T-helper 2 cell (primary cell): ENCODE measurements at places on chromosomes 16 and 17.

DNA sequence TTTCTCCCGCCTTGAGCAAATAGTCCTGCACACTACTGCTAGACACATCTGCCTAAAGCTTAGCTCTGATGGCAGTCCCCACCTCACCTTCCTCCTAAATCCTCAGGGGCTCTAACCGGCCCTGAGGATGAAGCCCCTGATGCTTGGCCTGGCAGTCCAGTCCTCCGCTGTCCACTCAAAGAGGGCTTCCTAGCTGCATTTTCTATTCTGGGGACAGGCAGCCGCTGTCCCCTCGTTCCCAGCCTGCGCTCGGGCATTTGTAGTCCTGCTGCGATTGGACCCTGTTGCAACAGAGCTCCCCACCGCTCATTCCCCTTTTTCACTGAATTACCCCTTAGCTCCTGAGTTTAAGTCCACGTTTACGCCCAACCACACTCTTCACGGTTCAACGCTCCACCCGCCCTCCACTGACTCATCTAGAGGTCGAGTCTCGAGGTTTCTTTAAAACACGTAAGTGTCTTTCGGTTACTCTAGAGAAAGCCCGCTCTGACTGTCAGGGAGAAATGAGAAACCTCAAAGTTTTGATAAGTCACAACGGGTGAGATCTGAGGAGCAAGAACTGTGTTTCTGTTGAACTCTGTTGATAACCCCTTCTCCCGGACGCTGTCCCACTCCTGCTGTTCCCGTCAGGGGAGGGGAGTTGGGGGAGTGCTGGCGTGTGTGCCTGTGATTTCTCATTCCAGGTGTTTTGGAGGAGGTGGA is 4.5 kb downstream of the CCR7 start:
- DNase-seq = peak; percentile 73

DNA sequence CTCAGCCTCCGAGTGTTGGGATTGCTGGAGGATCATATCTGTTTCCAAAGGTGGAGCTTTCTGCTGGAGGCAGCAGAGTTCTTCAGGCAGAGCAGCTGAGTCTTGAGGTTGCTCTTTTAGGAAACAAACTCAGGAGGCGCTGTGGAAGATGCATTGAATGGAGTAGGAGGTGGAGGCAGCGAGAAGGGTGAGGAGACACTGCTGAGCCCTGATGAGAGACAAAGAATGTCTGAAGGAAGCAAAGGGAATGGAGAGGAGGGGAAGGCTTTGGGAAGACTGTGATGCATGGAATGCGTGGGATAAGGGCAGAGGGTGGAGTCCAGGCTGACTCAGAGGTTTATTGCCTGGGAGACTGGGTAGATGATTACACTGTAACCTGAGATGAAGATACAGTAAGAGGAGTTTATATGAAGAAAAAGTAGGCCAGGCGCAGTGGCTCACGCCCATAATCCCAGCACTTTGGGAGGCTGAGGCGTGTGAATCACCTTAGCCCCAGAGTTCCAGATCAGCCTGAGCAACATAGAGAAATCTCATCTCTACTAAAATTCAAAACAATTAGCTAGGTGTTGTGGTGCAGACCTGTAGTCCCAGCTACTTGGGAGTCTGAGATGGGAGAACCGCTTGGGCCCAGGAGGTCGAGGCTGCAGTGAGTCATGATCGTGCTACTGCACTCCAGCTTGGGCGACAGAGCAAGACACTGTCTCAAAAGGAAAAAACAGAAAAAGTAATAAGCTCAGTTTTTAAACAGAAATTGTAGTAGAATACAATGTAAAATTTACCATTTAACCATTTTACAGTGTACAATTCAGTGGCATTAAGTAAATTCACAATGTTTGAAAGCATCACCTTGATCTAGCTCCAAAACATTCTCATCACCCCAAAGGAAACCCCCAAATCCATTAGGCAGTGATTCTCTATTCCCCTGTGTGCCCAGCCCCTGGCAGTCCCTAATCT is 17.8 kb upstream of the TMEM219 start:
- DNase-seq = no peak

GRCh38 chr16:11506741-11507305 is 79.9 kb downstream of the LITAF start:
- DNase-seq = no peak

DNA sequence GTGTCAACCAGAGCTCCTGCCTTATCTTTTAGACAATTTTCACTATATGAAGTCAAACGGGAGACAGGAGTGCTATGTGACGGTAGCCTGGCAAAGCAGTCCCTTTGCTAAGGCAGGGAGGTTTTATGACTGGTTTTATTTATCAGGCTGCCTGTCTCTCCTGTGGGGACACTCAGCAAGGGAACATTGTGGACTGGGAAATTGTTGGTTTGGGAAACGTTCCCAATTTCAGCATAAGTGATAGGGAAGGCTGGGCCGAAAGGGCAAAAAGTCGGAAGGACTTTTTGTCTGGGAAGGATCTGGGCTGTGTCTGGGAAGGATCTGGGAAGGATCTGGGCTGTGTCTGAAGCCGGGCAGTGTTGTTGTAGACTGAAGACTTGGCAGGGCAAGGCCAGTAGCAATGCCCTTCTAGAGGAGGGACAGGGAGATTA is 211.2 kb downstream of the PARN start:
- DNase-seq = no peak

GRCh38 chr16:22311520-22311919 is 14.3 kb downstream of the POLR3E start:
- DNase-seq = no peak

DNA sequence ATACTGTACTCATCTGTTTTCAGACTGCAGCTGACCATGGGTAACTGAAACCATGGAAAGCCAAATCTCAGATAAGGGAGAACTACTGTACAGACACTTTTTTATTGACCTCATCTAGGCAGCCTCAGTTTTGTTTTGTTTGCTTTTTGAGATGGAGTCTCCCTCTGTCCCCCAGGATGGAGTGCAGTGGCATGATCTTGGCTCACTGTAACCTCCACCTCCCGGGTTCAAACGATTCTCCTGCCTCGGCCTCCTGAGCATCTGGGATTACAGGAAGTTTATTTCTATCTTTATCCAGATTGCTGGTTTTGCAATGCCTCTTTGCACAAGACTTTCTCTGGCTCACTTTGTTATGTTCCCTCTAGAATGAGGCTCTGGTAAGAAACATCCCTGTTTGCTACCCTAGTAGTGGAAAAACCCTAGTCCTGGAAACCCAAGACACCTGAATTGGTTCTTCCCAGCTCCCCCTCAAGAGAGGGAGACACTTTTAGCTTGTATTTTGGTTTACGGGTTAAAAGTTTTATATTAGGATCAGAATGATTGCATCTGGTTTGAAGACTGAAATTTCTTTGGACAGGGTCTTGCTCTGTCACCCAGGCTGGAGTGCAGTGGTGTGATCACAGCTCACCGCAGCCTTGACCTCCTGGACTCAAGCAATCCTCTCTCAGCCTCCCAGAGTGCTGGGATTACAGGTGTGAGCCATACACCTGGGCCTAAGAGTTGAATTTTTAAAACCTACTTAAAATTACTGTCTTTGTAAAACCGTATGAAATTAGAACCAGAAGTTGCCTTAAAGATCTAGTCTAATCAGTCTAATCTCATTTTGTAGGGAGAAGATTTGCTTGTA is 38.9 kb downstream of the ZNF207 start:
- DNase-seq = no peak

DNA sequence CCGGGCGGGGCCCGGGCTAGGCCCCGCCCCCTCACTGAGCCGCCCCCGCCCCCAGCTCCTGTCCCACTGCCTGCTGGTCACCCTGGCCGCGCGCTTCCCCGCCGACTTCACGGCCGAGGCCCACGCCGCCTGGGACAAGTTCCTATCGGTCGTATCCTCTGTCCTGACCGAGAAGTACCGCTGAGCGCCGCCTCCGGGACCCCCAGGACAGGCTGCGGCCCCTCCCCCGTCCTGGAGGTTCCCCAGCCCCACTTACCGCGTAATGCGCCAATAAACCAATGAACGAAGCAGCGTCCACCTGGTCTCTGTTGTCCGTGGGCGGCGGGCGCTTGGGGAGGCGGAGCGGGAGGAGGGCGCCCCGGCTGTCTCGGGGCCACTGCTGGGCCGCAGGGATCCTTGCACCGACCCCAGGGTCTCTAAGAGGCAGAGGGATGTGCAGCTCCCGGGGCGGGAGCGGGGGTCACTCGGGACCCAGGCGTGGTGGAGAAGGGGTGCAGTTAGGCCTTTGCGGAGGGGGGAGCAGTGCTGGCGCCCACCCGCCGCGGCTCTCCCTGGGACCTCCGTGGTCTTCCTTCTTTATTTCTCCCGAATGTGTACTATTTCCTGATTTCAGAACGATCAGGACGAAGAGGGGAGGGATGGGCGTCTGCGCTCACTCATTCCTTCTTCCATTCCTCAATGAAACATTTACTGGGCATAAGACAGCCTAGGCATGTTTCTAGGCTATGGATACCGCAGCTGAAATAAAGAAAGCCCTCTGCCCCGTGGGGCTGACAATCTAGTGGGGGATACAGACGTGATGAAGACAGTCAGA is 2.0 kb downstream of the HBZ start:
- DNase-seq = no peak

DNA sequence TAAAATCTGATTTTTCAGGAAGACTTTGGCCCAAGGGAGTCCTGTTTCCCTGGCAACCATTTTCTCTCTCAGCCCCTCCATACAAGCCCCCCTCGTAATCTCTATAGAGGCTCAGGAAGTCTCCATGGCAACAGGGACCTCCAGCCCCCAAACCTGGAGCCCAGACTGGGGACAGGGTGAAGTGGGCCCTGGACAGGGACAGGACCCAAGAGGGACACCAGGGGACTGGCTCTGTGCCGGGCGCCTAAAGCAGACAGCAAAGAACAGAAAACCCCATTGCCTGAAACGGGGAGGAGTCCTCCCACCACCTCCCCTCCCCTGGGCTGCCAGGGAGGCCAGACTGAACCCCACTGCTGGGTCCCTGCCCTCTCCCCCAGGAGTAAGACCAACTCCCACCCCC is 40.6 kb downstream of the CPNE2 start:
- DNase-seq = no peak

- no peak for DNase-seq
Measured at GRCh38 chr17:12987120-12987519, 30.7 kb downstream of the ELAC2 start.

GRCh38 chr17:19387921-19388521 is 1.0 kb upstream of the MFAP4 start:
- no peak for DNase-seq

DNA sequence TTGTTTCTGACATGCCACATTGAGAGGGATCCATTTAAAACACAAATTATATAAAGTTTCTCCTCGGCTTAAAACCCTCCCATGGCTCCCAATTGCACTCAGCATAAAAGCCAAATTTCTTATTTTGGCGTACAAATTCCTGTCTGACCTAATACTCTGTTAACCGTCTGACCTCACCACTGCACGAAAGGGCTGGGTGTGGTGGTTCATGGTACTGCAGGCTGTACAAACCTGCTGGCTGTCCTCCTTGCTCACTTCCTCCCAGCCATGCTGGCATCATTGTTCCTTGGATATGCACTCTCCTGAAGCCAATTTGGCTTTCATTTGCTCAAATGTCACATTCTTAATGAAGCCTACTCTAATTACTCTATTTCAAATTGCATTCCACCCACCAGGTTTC is 301.6 kb upstream of the C16orf82 start:
- DNase-seq = no peak

DNA sequence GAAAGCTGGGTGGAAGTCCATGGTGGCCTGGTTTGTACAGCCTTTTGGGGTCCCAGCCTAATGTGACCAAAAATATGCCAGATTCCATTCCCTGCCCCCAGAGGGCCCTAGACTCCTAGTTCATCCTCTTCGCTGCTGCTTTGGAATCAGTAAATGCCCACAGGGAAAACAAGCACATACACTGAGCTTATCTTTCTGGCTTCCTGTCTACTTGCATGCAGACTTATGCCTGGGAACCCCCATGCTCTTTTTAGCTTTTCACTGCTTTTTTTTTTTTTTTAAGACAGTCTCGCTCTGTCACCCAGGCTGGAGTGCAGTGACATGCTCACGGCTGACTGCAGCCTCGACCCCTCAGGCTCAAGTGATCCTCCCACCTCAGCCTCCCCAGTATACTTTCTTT is 6.2 kb upstream of the CD300LG start:
- DNase-seq = no peak

- no peak for DNase-seq
Measured at GRCh38 chr17:67615011-67615561, 102.7 kb upstream of the NOL11 start.

DNA sequence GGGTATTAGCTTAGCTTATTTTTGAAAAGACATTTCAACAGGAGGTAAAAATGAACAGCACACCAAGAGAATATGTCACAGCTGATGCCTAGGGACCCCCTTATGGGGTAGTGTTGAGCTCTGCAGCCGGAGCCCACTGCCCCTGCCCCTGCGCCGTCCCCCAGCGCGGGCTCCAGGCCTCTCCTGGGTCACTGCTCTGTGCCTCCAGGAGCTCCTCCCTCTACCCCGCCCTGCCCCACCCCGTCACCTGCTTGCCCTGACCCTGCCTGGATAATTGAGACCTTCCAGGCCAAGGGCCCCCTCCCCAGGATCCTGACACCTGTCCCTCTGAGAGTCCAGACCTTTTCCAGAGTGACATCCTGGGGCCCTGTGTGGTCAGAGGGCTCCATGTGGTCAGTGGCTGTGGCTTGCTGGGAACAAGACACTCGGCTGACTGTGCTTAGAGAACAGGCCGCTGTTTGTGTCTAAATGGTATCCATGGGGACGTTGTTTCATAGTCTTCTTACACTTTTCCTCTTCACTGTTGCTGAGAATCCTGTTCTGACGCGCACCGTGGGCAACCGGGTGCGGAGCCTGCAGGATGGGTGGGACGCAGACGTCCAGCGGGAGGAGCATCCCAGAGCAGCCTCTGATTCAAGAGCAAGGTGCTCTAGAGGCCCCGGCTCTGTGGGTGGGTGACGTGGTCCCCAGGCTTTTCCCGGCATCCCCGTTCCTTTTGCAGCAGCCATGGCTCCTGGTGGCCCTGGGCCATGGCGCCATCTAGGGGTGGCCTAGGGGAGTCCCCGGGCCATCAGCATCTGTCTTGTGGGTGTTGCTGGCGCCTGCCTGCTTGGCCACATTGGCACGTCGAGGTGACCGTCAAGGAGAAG is 20.0 kb upstream of the WFIKKN1 start:
- DNase-seq = peak; percentile 38

GRCh38 chr17:29582772-29583171 is 6.7 kb downstream of the GIT1 start:
- DNase-seq = no peak

DNA sequence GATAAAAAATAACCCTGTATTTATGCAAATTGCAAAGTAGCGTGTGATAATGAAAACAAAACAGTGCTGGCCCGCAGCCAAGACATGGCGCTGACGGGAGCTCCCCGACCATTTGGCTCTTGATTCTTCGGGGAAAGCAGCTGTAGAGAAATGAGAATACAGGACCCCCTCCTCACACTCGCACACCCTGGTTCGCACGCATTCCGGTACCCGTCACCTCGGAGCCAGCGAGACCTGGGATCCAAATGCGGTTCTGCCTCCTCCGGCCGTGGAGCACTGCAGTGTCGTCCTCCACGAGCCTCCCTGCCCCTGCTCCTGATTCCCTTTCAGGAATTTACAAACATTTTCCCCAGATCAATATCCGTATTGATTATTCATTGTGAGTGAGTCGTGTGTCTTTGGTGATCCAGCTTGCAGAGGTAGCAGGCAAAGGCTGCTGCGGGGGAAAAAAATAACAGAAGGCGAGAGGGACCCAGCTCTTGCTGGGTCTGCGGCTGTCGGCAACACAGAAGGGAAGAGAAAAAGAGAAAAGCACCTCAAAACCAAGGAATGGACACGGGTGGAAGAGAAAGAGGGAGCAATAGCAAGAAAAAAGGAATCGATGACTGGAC is 184.1 kb upstream of the ZFHX3 start:
- DNase-seq = no peak

GRCh38 chr16:27820646-27821345 is 242.7 kb downstream of the GSG1L start:
- no peak for DNase-seq
